ENCODE measurements at places on chromosomes 7 and 10.

DNA sequence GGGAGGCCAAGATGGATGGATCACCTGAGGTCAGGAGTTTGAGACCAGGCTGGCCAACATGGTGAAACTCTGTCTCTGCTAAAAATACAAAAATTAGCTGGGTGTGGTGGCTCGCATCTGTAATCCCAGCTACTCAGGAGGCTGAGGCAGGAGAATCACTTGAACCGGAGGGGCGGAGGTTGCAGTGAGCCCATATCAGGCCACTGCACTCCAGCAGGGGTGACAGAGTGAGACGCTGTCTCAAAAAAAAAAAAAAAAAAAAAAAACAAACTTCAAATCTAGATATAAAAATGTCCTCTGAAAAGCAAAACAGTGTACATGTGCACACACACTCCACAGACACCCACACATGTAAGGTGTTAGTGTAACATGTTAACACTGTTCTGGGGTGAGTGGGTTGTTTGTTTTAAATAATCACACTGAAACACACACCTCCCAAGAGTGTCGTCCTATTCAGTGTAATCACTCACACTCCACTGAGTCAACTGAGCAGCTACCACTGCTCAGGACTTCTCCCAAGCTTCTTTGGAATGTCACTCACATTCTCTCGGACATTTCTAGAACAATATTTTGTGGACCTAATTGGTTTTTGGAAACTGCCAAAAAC, 12.8 kb upstream of the RGS10 start:
- DNase-seq: no peak

DNA sequence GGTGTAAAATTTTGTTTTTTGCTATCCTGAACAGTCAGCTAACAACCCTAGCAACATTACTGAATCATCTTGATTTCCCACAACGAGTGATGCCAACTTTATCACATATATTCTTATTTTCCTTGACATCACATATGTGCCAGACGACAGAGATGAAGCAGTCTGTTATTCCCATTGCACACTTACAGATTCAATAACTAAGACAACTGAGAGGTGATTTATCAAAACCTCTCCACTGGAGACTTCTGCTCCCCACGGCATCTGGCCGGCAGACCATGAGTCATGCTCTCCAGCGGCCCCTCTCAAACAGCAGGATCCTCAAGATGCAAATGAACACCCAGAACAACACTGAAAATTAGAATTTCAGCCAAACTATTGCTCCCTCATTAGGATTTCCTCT, 57.1 kb downstream of the AMPH start:
- no peak for DNase-seq

DNA sequence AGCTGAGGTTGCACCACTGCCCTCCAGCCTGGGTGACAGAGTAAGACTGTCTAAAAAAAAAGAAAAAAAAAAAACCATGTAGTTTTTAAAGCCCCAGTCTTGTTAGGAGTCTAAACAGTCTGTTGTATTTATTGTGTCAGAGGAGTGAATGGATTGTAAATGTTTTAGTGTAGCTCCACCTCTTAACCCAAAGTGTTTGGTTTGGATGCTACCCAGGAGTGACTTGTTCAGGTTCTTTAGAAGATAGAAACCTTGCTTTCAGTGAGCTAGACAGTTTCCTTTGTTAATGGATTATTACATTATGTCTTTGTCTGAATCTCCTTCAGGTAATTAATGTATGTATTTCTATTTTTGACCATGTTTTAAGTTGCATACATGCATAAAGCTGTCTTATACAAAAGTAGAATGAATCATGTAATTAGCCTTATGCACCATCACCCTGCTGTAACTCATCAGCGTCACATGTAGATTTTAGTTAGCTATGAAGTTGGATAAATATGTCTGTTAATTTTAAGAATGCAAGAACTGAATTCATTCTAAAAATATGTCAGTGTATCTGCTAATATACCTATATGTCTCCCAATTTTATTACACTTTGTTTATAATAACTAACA, 97.7 kb downstream of the TAF3 start:
- no peak for DNase-seq

GRCh38 chr10:51698473-51699063, 827 bp downstream of the CSTF2T start:
- DNase-seq: no peak

DNA sequence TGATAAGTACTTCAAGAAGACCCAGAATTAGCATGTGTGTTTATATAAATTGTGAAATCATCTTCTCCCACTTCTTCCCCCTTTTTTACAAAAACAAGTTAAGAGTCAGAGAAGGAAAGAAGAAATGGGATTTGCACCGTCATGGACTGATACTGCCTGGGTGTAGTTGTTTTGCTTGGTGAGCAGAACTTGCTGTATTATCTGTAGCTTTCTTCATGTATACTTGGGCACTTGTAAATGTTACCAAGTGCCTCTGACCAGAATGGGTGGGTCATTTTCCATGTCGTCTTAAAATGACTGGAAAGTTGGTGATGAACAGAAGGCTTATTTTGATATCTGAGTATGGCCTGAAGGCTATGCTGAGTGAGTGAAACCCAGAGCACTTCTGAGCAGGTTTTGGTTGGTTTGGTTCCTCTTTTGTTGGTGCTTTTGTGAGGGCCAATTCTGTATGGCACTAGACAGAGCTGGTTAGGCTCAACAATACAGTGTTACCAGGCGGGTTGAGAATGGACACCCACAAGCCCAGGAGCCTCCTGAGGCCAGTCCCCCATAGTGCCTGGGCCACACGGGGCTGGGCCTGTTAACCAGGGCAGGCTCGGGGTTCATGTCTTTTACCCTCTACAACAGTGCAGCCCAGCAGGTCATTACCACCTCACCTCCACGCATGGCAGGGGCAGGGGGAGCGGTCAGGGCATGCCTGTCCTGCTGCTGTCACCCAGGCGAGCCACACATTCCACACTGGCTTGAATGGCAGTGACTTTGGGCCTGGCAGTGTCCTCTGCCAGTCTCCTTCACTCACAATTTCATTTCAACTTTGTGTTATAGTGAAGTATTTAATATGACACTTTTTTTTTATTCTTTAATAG, 115.1 kb downstream of the CCNY start:
- DNase-seq: no peak

GRCh38 chr7:54878339-54878738, 119.3 kb upstream of the SEC61G start:
- no peak for DNase-seq

GRCh38 chr7:66871076-66871475, 49.9 kb upstream of the TMEM248 start:
- no peak for DNase-seq

DNA sequence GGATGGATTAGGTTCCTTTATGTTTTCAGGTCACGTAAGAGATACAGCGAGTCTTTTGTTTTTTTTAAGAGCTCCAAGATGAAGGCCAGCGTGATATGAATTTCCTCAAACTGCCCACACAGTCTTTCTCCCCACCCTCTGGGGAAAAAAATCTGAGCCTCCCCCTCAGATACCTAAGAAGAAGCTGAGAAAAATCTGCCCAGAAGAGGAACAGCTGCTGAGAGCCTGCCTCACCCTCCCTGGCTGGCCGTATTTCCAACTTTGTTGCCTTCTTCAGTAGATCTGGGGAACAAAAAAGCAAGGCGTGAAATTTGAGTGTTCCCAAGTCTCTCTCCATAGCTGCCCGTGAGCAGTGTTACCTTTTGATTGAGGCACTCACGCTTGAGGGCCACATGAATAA, 208.1 kb downstream of the KIAA1217 start:
- no peak for DNase-seq

DNA sequence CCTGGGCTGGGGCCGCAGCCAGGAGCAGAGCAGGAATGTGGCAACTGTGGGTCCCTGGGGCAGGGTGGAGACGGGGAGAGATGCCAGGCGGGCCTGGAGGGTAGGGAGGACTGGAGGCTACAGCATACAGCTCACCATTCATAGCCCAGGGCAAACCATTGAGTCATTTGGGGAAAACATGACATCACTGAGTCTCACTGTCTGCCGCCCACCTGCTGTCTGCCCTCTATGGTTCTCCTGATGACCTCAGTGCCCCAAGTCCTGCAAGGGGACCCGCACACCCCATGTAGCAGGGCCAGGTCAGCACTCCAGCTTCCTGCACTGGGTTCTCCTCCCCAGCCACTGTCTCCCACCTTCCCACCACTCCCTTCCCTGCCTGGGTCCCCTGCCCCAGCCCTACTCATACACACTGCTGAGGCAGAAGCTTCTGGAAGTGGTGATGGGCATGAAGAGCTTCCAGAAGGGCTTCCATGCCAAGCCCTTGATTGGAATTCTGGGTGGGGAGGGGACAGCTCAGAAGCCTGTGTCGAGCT, 10.4 kb downstream of the CHST3 start:
- DNase-seq: no peak

DNA sequence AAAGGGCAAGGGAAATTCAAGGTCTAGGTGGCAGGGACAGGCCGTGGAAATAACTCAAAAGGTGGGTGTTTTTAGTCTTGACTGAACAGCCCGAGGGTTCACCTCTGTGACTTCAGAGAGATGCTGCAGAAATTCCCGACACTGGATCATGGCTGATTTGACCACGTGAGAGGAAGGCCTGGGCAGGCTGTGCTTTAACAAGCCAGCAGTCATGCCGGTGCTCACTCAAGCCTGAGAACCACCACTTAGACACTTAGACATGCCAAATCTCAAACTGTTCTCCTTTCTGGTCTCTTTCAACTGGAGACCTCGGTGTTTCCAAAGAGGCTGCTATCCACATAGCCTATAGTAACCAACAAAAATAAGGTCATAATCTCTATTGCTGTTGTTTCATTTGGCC, 15.4 kb downstream of the TECTB start:
- DNase-seq: no peak

GRCh38 chr7:47264021-47264651, 317.8 kb downstream of the TNS3 start:
- no peak for DNase-seq

Measured in HFF-Myc (cell line).